ENCODE measurements at places on chromosomes 4 and X. TPM values are rescaled to one million over a fixed set of nuclear protein-coding genes. Genes with fewer than 3 reads are reported as not detected.
A peak's percentile ranks its signal among the peaks of the same experiment; 100 is the strongest.

- no peak overlapping the region for H3K27ac ChIP-seq
- DNase-seq = peak; percentile 70
- peaks cover 6% of the 10 kb centered on the region for H3K4me1 ChIP-seq
- H3K27me3 ChIP-seq = no peaks in the 10 kb centered on the region
These were observed 501 bp downstream of the ZNF518B start for GRCh38 chr4:10456595-10457254.

Gene ARHGEF6
- 2.7 TPM for polyA plus RNA-seq

- no peak overlapping the region for H3K27ac ChIP-seq
- no peaks in the 10 kb centered on the region for H3K4me1 ChIP-seq
- no peak for DNase-seq
- H3K36me3 ChIP-seq = no peaks in the 10 kb centered on the region
These were observed 48.5 kb downstream of the ZCCHC12 start for GRCh38 chrX:118872102-118872566.

DNA sequence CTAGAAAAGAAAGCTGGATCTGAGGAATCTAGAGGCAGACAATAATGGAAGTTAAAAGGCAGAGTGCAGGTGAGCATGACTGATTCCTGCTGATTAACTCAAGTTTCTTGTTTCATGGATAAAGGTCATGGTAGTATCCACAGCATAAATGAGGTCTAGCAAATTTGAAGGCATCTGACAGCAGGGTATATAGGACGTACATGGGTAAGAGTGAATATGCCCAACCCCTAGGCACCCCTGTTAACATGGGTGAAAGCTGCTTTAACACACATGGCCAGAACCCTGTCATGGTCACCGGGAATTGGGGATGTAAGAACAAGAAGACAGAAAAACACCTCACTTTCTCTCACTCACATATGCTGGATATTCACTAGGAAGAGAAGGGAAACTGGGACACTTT is 25.0 kb downstream of the NLRP2B start:
- no peaks in the 10 kb centered on the region for H3K4me1 ChIP-seq
- H3K27ac ChIP-seq = no peak overlapping the region
- H3K36me3 ChIP-seq = no peaks in the 10 kb centered on the region

DNA sequence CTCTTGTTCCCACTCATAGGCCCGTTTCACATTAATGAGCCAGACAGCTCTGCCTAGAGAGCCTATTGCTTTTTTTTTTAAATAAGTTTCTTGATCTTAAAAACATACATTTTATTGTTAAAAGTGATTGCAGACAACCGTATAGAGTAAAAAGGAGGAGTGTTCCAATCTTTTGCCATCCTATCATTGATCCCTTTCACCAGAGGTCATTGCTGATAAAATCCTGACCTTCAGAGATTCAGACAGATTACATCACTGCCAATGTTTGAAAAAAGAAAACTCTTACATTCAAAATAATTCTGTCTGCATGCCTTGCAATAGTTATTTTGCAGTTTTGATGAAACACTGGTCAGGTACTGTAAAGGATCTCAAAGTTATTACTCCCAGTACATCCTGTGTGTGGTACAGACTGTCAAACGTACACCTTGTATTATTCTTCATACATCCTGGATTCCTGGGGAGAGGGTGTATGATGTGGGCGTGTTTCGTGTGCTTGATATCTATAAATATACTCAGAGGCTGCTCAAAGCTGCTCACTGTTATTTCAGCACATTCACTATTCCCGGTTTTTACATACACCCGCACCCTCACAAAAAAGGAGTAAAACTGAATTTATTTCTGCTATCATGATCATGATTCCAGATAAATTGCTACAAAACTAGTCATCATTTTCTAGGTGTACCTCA is 15.4 kb upstream of the KLHL2 start:
- H3K27me3 ChIP-seq = no peaks in the 10 kb centered on the region
- H3K4me3 ChIP-seq = no peak overlapping the region
- no peak for DNase-seq

DNA sequence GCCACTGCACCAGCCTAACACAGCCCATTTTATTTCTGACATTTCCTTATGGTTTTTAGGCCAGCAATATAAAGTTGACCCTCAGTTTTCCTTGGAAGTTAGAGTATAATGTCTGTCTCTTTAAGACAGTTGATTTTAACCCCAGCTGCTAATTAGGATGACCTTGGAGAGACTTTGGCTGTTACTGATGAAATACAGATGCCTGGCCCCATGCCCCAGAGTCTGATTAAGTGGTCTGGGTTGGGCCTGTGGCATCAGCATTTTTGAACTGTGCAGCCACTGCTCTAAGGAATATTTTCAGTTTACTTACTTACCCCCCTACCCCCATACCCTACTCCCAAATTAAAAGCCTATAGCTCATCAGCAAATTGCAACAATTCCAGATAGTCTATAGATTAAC is 85.8 kb downstream of the DCLK2 start:
- peaks cover 11% of the 10 kb centered on the region for H3K36me3 ChIP-seq
- peaks cover 4% of the 10 kb centered on the region for H3K4me1 ChIP-seq
- no peak overlapping the region for H3K27ac ChIP-seq
- DNase-seq = peak; percentile 35
